A172 (cell line): ENCODE measurements at places on chromosomes 6 and 20. TPM values are rescaled to one million over a fixed set of nuclear protein-coding genes. Genes with fewer than 3 reads are reported as not detected.

DNA sequence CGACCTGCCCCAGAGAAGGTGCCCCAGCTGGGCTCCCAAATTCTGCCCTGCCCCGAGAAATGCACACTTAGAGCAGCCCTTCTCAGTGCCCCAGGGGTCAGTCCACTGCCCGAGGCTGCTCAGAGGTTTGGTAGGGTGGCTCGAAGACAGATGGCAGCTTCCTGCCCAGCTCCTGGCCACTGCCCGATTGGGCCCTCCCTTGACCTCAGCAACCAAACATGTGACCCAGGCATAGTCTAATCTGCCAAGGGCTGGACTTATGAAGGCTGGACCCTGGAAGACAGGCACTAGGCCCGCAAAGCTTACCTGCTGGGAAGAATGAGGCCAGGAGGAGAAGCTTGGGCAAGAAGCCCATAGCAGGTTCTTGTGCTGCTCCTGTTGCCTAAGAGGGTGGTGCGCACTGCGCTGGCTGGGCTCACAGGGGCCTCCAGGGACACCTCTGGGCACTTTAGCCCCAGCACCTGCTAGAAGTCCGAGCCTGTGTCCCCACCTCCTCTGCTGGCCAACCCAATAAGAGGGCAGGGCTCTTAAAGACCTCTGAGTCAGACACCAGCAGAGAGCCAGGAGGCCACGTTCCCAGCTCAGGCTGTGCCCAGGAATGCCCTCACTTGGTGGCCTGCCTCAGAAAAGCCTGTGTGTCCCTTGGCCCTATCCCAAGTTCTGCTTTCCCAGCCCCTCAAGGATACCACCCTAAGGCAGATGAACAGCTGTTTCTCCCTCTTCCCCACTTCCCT lies 5.5 kb downstream of the SIGLEC1 start:
- DNase-seq, result peak; percentile 55

DNA sequence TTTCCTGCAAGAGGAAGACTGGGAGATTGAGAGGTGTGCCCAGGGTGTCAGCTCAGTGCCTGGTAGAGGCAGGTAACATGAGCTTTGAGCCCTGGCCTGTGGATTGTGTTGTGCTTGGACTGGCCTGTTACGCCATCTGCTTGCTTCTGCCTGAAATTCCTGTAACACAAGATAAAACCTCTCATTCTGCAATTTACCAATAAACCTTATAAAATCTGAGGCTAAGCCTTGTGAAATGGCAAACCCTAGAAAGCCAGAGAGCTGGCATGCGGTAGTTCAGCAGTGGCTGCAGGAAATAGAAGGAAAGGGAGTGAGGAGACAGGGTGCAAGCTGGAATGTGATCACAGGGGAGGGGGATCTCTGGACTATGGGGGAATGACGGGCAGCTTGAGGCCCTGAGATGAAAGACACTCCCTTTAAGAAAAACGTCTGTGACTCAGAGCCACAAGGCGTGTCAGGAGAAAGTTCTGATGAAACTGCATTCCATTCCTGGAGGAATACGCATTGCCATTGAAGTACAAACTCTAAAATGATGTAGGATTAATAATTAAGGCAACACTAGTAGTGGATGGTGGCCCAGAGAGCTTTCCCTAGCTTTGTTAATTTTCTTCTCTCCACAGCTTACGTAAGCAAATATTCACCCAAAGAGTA lies 26.3 kb upstream of the TFAP2A start:
- peak; percentile 96 for DNase-seq

- DNase-seq, result peak; percentile 36
Measured at GRCh38 chr6:77466055-77466450, 2.8 kb upstream of the HTR1B start.

DNA sequence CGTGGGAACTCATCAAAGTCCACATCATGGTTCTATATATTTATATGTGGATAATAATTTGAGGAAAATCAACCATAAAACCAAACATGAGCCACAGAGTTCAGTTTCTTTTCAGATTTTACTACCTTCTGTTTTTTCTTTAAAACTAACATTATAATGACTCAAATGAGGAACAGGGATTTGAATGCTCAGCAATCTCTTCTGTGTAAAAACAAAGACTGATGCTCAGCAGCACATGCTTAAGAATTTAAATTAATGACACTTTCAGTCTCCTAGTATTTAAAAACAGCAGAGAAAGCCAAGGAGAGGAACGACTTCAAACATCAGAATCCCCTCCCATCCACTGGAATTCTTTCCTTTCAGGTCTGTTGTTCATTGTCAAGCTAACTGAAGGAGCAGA lies 72.7 kb downstream of the PSMG4 start:
- no peak for DNase-seq

- no peak for DNase-seq
Measured at GRCh38 chr20:40704828-40705227, 15.8 kb upstream of the MAFB start.

GRCh38 chr6:86963352-86963751 lies 26.0 kb downstream of the HTR1E start:
- DNase-seq, result no peak

GRCh38 chr6:118391086-118391485 lies 157.0 kb upstream of the PLN start:
- no peak for DNase-seq

DNA sequence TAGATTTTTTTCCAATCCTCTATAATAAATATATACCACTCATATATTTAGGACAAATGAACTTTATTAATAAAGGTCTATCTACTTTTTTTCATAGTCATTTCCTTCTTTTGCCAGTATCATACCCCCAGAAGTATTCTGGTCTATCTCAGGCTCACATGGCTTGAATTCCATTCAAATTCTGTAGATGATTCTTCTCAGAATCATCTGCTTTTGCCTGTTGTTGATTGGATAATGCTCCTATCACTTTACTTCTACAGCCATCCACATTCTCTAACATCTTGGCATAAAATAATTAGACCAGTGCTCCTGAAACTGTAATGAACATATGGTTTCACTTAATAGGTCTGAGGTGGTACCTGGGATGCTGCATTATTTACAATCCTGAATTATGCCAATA lies 121.2 kb downstream of the GFRAL start:
- DNase-seq, result no peak

DNA sequence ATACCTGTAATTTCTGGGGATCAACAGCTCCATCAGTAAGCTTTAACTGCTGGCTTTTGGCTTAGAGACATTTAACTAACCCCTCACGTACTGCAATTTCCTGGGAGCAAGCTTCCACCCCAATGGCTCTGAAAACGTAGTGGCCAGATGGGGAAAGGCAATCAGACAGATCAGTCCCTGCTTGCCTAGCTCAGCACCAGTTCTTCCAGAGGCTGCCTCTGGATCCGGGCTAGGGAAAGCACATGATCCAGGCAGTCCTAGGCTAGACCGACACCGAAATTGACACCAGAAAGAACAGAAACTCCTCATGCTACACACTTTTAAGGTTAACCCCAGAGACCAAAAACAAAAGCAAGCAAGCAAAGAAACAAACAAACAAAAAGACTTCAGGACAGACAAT lies 13.3 kb downstream of the PREP start:
- DNase-seq, result no peak

GRCh38 chr6:38133932-38134703 lies 314.6 kb downstream of the ZFAND3 start:
- DNase-seq, result no peak

DNA sequence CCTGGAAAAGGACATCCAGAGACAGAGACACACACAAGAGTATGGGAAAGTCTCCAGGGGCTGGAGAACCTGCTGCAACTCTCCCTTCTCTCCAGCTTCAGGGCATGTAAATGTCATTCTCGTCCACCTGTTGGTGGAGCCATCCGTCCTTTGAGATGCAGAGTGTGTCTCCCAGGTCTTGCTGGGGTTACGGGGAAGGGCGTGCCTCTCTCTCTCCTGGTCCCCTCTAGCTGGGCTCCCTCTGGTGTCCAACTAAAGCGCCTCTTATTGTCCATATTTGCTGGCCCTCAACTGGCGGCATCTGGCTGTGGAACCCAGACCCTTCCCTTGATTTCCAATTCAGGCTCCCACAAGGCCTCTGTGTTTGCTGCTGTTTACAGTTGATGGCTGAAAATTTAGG lies 244.1 kb downstream of the BMP7 start:
- DNase-seq, result no peak

GRCh38 chr6:72425003-72425681 lies 196.7 kb upstream of the KCNQ5 start:
- DNase-seq, result peak; percentile 55

- peak; percentile 80 for DNase-seq
Measured at GRCh38 chr6:82017288-82017687, 230.3 kb downstream of the IBTK start.

DNA sequence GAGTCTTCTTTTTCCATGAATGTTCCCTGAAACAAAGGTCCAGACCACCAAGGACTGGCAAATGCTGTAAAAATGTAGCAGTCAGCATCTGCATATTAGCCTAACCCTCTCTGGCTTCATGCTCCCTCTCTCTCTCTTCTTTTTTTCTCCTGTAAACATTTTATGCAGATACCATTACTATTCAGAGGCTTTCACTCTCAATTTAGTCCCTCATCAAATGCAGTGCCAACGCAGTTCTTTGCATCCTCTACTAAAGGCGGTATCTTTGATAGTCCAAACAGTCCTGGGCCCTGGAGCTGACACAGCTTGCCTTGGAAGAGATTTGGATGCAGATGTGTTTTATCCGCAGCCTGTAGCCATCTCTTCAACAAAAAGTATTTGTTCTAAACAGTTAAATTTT lies 167.1 kb upstream of the MMS22L start:
- no peak for DNase-seq

GRCh38 chr6:150093397-150093796 lies 24.5 kb upstream of the ULBP3 start:
- DNase-seq, result no peak

DNA sequence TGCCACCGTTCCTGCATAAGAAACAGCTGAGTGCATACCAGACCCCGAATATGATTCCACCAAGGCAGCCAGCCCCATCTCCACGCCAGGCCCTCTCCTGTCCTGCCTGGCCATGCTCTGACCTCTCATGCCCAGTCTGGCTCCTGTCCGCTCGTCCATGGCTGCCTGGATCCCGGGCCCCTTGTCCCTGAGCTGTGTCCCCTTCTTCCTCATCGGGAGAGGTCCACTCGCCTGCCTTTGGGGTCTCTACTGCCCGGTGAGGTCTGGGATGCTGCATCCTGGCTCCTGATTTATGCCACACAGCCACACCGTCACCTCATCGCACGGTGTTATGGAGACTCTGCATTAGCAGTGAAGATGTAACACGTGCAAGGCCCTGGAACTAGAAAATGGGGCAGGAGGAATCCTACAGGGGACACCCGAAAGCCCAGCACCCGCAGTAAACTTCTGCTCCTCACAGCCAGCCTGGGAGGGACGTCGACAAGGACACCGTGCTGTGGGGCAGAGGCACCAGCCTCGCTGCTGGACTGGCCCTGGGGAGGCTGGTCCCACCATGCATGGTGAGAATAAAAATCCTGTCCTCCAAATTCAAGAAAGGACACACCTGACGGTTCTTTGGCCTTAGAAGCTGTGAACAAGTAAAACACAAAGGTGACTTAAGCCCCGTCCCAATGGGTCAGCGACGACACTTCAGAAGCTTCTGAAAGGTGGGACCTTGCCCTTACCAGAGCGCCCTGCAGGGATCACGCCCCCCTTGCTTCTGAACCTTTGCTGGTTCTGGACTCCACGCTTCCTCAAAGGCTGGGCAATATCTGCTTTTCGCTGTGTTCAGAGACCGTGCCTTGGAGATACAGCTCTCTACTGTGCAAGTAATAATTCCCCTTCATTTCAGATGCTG lies 103.0 kb downstream of the DLL1 start:
- DNase-seq, result no peak

DNA sequence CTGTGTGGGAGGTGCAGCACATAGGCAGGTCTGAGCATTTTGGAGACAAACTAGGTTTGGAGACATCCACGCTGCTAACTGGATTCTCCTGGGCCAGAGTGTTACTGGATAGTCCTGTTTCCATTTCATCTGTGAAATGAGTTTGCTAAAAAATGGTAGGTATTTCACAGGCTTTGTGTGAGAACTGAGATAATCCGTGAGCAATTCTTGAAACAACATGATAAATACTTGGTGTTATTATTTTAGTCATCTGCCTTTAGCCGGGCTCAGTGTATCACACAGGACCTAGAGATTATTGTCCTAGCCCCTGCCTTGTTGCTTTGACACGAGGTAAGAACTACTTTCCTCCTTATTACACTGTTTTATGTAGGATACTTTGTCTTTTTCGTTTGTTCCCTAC lies 63.0 kb downstream of the PRR18 start:
- no peak for DNase-seq

DNA sequence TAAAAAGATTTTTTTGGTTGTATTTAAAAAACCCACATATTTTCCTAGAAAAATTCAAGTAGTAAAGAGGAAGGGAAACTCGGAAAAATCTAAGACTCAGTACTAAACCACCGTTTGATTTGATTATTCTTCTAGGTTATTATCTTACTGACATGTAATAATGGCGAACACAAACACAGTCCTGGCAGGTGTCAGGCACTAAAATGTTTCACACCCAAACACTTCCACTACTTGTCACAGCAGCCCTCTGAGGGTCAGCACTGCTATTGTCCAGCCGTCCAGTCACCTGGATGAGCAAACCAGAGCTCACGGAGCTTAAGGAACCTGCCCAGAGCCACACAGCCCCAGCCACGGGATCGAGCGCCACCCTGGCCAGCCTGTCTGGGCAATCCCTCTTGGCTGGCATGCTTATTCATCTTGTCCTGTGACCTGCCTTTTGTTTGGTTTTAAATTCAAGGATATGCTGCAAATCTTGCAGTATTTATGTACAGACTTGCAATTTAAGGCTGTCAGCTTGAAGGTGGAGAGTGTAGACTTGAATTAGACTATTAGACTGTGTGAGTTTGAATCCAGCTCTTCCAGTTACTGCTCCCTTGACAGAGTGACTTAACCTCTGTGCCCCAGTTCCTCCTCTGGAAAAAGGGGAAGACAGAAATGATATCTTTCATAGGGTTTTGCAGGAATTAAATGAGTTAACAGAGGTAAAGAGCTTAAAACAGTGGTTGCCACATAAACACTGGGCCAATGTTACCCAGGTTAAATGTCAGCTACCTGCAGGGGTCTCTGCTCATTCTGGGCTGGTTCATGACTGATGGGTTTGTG lies 82.2 kb downstream of the CDYL start:
- no peak for DNase-seq

GRCh38 chr20:59603781-59604541 lies at the start of gene PHACTR3:
Gene PHACTR3, plus strand, starts transcription at chr20:59604540. Its CDS starts 475 bp downstream, at chr20:59605015.
- DNase-seq, result no peak

- DNase-seq, result no peak
Measured at GRCh38 chr6:158387036-158387435, 74.8 kb downstream of the TULP4 start.

The PCSK2 gene
- not detected in 2 replicates for total RNA-seq

The C6orf132 gene
- 0.02 TPM in 1 of 2 replicates, not detected in the other for total RNA-seq

The HCRTR2 gene
- total RNA-seq, result not detected in 2 replicates

The ADGRF1 gene
- not detected in 2 replicates for total RNA-seq

The SMLR1 gene
- not detected in 2 replicates for total RNA-seq

The COL21A1 gene
- not detected in 2 replicates for total RNA-seq
